Left renal cortex interstitium (tissue), 4 donors: ENCODE measurements at places on chromosomes 4 and X. TPM values are rescaled to one million over a fixed set of nuclear protein-coding genes. Genes with fewer than 3 reads are reported as not detected.

DNA sequence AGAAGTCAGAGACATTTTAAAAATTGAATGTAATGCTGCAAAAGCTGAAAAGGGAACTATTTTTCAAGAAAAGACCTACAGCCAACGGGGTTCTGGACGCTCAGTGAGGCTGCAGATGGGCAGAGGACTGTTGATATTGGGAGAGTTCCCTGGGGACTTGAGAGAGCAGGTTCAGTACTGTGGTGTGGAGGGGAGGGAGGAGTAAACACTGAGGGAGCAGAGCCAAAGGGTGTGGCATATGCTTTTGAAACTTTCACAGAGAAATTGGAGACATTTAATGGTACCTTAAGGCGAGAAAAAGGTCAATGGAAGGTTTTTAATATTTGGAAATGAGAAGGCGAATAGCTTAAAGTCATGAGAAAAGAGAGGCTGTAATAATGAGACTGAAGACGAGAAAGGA is 62.2 kb upstream of the GPM6A start:
- DNase-seq = no peak

The NCAPG gene
- polyA plus RNA-seq = 26.3 TPM

The GRPEL1 gene
- polyA plus RNA-seq = 33.7 TPM

GRCh38 chrX:115690511-115691216 is 129.7 kb downstream of the PLS3 start:
- peak; percentile 58 for DNase-seq

GRCh38 chrX:1502241-1502640 is 34.7 kb downstream of the P2RY8 start:
- DNase-seq = no peak

- peak; percentile 19 for DNase-seq
Measured at GRCh38 chr4:16264798-16265197, 38.5 kb upstream of the TAPT1 start.

- no peak for DNase-seq
Measured at GRCh38 chr4:25672756-25673155, 17.1 kb downstream of the SLC34A2 start.

GRCh38 chr4:82785611-82786400 is 12.8 kb downstream of the SCD5 start:
- DNase-seq = no peak

GRCh38 chr4:84916227-84916626 is 50.3 kb downstream of the WDFY3 start:
- DNase-seq = no peak

DNA sequence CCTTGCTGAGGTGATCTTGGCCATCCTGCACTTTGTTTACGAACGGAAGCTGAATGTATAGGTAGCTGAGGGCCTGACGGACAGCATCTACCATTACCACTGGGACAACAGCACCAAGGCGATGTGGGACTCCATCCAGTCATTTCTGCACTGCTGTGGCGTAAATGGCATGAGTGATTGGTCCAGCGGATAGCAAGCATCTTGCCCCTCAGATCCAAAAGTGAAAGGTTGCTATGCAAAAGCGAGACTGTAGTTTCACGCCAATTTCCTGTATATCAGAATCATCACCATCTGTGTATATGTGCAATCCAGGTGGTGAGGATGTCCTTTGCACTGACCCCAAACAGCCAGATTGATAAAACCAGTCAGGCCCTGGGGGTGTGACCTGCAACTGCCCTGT is 4.2 kb upstream of the PYURF start:
- no peak for DNase-seq

The SPANXN4 gene
- not detected for polyA plus RNA-seq

DNA sequence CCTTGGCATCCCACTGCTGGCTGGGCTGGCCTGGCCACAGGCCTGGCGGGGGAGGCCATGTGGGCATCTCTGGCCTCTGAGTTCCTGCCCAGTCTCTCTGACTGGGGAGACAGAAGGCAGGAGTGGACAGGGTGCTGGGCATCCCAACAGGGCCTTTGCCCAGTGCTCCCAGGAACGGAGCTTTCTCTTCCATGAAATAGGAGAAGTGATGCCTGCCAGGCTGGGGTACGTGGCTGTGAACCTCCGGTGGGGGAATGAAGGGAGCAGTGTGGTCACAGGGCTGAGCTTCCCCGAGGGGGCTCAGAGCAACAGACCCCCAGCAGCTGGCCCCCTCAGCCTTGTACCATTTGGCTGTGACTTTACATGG is 40.4 kb upstream of the HMX1 start:
- DNase-seq = no peak

DNA sequence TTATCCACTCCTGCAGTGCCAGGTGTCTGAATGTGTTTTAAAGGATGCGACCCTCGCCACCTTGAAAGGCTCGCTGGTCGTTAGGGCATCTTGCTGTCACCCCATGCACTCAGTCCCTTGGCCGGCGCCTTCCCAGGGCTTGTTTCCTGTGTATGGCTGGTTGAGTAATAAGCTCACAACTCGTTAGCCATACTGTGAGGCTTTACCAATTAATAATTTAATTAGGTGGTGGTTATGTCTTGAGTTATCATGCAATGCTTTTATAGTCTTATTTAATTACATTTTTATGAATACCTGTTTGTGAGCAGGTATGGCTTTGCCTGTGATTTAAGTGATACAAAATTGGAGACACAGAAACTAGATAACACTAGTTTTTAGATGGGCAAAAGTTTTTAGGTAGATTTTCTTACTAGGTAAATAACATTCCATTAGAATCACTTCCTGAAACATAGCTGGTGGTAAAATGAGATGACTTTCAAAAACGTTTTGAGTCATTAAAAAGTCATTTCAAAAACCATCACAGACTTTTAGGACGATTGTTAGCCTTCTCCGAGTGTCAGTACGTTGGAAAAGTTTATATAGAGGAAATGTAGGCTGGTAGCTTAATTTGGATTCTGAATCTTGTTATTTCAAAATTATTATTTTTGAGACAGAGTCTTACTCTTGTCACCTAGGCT is 18.2 kb downstream of the PTTG2 start:
- DNase-seq = no peak

GRCh38 chr4:155592938-155593297 is 73.7 kb upstream of the GUCY1A1 start:
- DNase-seq = no peak

GRCh38 chr4:20483416-20483815 is 216.8 kb upstream of the PACRGL start:
- no peak for DNase-seq

- DNase-seq = peak; percentile 6
Measured at GRCh38 chrX:30224536-30224935, 5.9 kb upstream of the MAGEB3 start.

The EXOSC9 gene
- polyA plus RNA-seq = 54.7 TPM

DNA sequence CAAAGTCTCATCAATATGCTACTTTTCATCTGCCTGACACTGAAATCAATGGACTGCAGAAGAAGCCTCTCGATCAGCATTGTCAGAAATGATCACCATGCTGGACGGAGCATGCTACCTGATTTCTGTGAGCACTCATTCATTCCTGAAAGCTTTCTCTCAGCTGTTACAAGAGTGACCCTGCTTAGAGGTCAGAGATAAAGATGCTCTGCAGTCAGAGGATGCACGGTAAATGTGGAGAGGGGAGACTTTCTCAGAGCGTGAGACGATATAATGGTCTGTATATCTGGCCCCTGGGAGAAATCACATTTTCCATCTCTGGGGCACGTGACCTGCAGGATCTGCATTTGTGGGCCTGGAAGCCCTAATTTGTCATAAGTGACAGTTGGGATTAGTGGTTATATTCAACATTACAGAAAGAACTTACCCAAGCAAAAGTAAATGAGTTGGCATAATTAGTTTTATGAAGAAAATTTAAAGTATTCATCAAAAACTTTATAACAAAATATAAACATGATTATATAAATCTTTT is 125.6 kb upstream of the TTC29 start:
- no peak for DNase-seq

The HMGN5 gene
- polyA plus RNA-seq = 47.4 TPM

The CFAP97 gene
- 53.6 TPM for polyA plus RNA-seq

DNA sequence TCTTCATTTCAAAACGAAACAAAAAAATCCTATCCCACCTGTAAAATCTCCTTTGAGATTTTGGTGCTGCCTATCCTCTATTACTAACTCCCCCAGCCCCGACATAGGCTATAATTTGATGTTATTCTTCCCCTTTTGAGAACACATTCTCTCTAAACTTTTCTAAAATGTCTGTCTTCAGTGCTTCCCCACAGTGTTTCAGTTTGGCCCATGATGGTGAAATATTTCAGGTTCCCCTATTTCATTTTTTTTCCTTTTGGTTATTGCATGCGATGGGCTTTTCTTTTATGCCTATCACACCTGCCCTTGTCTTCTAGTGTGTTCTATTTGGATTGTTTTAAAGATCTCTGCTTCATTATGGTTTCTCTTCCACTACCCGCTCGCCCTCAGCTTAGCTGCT is 14.7 kb downstream of the BCORL1 start:
- no peak for DNase-seq

DNA sequence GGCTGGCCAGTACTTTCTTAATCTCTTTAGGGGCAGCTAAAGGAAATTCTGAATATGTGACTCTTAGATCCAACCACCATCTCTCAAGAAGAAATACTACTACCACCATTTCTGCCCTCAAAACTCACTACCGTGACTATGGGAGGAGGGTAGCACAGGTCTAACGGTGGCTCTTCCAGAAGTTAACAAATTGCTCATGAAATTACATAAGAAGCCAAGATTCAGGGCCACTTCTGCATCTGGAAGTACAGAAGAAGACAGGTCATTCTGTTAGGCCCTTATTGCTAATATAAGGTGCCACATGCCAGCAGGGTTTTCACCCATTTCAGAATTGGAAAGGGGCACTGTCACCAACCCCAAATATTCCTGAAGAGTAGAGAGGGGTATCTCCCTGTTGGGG is 19.6 kb upstream of the NKRF start:
- DNase-seq = no peak

DNA sequence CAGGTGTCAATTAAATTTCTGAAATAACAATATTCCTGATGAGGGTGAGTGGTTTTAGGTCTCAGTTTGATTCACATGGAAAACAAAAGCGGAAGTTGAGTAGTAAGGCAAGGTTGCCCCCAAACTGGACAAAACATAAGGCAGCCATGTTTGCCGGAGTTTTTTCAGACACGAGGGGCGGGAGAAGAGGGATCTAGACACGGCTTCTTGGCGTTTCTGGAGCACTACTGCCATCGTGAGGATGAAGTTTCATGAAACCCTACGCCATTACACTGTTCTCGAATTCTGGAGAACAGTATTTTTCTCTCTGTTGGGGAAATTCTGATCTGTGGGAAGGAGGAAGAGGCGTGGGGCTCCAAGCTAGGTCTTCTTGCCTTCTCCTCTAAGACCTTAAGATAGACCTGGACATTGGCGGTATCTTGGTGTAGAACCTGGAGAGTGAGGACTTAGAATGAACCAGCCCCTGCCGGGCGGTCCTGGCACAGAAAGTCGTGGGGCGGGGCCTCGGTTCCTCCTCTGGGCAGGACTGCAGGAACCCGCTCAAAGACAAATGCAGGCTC is 160.3 kb downstream of the OR13H1 start:
- DNase-seq = no peak

The FGF5 gene
- polyA plus RNA-seq = 0.07 TPM

DNA sequence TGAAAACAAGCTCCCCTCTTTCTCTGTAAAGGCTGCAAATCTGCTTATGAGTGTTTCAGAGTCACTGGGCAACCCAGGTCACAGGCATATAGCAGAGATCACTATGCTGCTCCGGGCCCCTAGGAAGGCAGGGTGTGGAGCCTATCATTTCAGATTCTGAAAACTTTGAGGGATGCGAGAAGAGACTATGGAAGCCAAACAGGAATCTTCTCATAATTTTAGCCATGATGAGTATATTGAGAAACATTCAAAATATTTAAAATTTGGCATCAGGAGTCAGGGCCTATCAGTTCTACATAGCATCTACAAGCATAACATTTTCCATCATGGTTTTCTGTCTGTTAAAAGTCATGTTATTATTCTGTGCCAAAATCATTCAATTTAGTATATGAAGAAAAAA is 61.7 kb upstream of the ATXN3L start:
- DNase-seq = no peak

The VEGFD gene
- 0.85 TPM for polyA plus RNA-seq

DNA sequence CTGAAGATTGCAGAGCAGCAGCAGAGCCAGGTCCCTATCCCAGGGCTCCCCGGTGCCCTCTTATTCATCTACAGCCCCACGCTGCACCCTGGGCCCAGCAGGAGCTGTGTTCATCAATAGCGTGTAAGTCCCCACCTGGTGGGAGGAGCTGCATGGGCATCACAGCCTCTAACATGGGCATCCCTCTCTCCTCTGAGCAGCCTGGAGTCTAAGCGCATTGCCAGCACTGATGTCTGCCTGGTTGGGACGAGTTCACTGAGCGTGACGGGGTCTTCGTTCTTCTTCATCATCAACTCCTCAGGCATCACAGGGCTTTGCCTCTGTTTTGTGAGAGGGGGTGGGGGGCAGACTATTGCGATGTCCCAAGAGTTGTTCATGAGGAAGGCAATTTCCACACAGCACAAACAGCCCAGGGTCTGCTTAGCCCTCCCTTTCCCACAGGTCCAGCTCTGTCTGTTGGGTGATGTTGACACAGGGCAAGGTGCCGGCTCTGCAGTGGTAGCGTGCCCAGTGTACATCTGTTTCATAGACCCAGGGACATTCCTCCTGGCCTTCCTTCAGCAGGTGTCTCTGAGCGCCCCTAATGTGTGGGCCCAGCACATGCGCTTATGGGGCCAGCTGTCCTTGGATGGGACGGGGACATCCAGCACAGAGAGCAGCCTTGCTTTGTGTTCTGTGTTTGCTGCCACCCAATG is 85.9 kb downstream of the SORCS2 start:
- no peak for DNase-seq

- no peak for DNase-seq
Measured at GRCh38 chrX:97234471-97235081, 350.9 kb downstream of the RPA4 start.

DNA sequence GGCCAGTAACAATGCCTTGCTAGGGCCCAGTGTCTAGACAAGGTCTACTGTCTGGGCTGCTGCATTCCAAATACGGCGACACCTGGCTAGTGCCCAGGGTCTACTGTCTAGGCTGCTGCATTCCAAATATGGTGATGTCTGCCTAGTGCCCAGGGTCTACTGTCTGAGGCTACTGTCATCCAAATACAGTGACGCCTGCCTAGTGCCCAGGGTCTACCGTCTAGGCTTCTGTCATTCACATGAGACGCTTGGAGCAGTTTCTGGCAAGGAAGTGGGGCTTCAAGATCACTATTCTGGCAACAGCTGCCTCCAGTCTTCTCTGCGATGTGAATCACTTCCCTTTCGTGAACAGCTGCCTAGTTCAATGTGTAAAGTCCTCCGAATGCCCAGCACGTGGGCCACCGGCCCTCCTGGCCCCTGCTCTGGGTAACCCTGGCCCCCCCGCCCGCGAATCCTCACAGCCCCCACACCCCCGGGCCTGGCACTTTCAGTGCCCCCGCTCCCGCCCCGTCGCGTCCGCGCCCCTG is 12.7 kb downstream of the ACOX3 start:
- no peak for DNase-seq

The GAGE1 gene
- polyA plus RNA-seq = not detected

The TEX13C gene
- polyA plus RNA-seq = not detected
